ENCODE measurements at places on chromosomes 1 and 21.

GRCh38 chr1:170156594-170156993, 10.8 kb downstream of the NTMT2 start:
- no peaks in the 10 kb centered on the region for H3K36me3 ChIP-seq
- peaks cover 7% of the 10 kb centered on the region for H3K27me3 ChIP-seq
- H3K4me3 ChIP-seq, result no peak overlapping the region
- no peak for DNase-seq

GRCh38 chr1:9449110-9449627, 90.1 kb upstream of the SLC25A33 start:
- no peak overlapping the region for H3K27ac ChIP-seq
- H3K4me3 ChIP-seq, result no peak overlapping the region
- H3K27me3 ChIP-seq, result peaks cover 4% of the 10 kb centered on the region

GRCh38 chr1:201554190-201554600, 15.3 kb downstream of the NAV1 start:
- no peak overlapping the region for H3K27ac ChIP-seq
- no peak overlapping the region for H3K4me3 ChIP-seq
- no peaks in the 10 kb centered on the region for H3K4me1 ChIP-seq
- DNase-seq, result no peak
- peaks cover 7% of the 10 kb centered on the region for H3K27me3 ChIP-seq

DNA sequence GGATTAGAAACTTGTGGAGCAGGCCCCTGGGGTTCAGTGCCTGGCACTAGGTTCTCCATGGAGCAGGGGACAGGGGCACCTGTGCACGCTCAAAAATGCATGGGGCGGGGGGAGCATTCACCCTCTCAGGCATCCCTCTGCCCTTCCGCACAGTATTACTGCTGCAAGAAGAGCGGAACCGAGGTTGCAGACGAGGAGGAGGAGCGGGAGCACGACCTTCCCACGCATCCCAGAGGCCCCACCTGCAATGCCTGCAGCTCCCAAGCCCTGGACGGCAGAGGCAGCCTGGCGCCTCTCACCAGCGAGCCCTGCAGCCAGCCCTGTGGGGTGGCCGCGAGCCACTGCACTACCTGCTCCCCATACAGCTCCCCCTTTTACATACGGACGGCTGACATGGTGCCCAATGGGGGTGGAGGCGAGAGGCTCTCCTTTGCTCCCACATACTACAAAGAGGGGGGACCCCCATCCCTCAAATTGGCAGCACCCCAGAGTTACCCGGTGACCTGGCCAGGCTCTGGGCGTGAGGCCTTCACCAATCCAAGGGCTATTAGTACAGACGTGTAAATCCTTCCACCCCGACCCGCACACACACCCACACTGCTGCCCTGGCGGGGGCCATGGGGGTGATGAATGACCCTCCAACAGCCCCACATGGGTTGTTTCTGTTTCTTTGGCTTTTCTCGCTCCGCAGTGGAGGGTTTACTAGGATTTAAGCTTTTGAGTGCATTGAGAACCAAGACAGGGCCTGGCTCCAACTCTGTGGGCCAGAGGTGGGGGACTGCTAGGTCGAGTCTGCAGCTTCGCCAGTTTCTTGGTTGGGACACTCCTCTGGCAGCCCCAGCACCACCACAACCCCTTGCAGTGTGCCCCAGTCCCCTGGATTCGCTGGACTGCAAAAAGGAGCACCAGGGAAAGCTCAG, 63.7 kb downstream of the TOR1AIP2 start:
- H3K4me1 ChIP-seq, result peaks cover 23% of the 10 kb centered on the region
- H3K36me3 ChIP-seq, result no peaks in the 10 kb centered on the region
- no peak for DNase-seq
- no peaks in the 10 kb centered on the region for H3K27me3 ChIP-seq

- H3K36me3 ChIP-seq, result no peaks in the 10 kb centered on the region
- DNase-seq, result peak; percentile 78
- H3K27me3 ChIP-seq, result peaks cover 9% of the 10 kb centered on the region
- peaks cover 7% of the 10 kb centered on the region for H3K4me1 ChIP-seq
- H3K4me3 ChIP-seq, result no peak overlapping the region
Observed at GRCh38 chr1:42146626-42147320, 6.4 kb upstream of the GUCA2B start.

- H3K27ac ChIP-seq, result no peak overlapping the region
- H3K4me3 ChIP-seq, result no peak overlapping the region
Observed at GRCh38 chr1:15691434-15692032, 7.4 kb downstream of the PLEKHM2 start.

GRCh38 chr21:31865429-31865970, 7.3 kb upstream of the HUNK start:
- no peak overlapping the region for H3K27ac ChIP-seq
- DNase-seq, result no peak
- no peaks in the 10 kb centered on the region for H3K36me3 ChIP-seq
- H3K4me3 ChIP-seq, result no peak overlapping the region

DNA sequence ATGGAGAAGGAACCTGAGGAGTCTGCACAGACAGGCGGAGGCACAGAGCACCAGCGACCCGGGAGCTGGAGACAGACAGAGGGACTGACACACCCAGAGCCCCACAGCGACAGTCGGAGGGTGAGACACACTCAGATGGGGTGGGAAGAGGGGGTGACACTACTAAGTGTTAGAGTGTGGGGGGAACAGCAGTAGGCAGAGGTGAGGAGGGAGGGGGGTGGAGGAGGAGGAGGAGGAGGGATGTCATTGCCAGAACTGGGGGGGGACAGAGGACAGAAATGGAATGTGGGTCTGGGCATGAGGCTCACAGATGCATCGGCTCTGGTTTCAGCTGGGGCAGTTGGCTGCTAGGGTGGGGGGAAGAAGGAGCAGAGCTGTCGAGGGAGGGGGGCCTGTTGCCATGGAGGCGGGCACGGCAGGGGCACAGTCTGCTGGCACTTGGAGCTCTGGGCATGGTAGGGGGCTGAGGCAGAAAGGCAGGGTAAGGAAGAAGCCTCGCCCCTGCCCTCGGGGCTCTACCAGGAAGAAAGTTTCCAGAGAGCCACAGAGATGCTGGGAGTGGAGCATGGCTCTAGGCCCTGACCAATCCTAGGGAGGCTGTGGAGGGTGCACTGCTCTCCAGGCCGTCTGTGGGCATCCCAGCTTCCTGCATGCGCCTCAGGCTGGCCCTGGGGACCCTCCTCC, 37.3 kb downstream of the AHDC1 start:
- H3K27me3 ChIP-seq, result peaks cover 4% of the 10 kb centered on the region
- H3K36me3 ChIP-seq, result no peaks in the 10 kb centered on the region
- H3K27ac ChIP-seq, result no peak overlapping the region

- H3K36me3 ChIP-seq, result peaks cover 5% of the 10 kb centered on the region
- no peak for DNase-seq
- H3K27ac ChIP-seq, result no peak overlapping the region
- no peak overlapping the region for H3K4me3 ChIP-seq
Observed at GRCh38 chr1:77925518-77925917, 37.1 kb downstream of the NEXN start.

DNA sequence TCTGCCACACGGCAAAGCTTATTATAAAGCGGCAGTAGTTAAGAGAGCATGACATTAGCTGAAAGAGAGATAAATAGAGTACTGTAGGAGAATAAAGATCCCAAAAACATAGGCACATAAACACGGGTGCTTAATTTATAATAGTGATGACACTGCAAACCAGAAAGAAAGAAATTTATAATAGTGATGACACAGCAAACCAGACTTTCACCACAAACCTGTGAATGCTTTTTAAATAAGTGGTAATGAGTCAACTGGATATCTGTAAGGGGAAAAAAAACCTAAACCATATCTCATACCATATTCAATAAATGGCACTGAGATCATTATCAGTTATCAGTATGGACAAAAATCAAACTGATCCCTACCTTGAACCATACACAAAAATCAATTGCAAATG, 25.5 kb downstream of the USP1 start:
- H3K4me1 ChIP-seq, result no peaks in the 10 kb centered on the region
- no peak overlapping the region for H3K4me3 ChIP-seq
- no peaks in the 10 kb centered on the region for H3K27me3 ChIP-seq
- no peaks in the 10 kb centered on the region for H3K36me3 ChIP-seq

DNA sequence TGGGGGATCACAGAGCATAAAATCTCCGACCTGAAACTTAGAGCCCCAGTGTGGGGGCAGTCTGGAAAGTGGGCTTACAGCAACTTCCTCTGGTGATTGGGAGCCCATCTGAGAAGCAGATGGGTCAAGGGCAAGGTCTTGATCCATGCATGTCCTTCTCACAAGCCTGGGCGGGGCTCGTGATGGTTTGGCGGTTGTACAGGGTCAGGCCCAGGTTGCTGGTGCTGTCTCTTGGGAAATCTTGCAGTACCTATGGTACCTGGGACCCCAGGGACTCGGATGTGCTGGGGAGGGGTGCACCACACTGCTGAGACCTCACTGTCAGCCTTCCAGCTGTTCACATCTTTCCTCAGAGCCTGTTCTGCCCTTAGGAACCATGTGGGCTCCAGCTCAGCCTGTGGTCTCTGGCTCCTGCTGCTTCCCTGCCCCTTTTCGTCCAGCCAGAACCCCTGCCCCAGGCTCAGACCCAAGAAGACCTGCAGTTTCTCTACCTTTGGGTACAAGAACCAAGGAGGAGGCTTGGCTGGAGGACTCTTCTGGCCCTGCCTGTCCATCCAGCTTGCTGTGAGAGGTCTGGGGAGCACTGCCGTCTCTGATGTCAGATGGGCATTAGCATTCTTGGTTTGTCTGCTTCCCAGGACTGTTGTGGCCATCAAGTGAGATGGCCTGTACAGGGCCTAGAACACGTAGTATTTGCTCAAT, 24.5 kb downstream of the WNT4 start:
- H3K36me3 ChIP-seq, result peaks cover 24% of the 10 kb centered on the region
- H3K4me1 ChIP-seq, result peaks cover 13% of the 10 kb centered on the region
- no peak overlapping the region for H3K4me3 ChIP-seq
- DNase-seq, result no peak

DNA sequence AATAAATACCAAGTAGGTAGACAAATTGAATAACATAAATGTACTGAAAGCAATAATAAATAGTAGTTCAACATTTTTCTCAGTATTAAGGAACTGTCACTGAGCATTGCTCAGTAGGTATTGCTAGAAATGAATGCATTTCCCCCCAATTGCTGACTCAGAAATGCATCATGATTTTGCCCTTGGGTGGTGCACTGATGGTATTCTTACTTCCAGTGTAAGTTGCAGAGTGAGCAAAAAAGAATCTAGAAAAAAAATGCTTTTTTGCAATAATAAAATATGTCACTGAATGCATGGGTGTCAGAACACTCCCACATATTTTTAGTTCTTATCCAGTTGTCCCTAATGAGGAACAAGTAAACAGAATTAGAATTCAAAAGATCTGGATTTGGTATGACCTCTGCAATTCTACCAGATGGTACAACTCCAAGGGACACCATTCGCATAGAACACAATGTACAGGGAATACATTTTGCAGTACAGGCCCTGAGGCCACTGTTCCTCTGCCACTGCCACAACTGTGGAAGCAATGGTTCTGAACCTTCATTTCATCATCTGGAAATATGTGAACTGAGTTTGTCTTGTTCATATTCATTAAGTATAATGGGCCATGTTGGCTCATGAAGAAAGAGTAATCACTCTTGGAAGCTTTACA, 78.0 kb downstream of the ATP6V1G3 start:
- no peak overlapping the region for H3K4me3 ChIP-seq
- H3K27me3 ChIP-seq, result no peaks in the 10 kb centered on the region
- no peak for DNase-seq
- H3K36me3 ChIP-seq, result no peaks in the 10 kb centered on the region
- peaks cover 6% of the 10 kb centered on the region for H3K4me1 ChIP-seq

DNA sequence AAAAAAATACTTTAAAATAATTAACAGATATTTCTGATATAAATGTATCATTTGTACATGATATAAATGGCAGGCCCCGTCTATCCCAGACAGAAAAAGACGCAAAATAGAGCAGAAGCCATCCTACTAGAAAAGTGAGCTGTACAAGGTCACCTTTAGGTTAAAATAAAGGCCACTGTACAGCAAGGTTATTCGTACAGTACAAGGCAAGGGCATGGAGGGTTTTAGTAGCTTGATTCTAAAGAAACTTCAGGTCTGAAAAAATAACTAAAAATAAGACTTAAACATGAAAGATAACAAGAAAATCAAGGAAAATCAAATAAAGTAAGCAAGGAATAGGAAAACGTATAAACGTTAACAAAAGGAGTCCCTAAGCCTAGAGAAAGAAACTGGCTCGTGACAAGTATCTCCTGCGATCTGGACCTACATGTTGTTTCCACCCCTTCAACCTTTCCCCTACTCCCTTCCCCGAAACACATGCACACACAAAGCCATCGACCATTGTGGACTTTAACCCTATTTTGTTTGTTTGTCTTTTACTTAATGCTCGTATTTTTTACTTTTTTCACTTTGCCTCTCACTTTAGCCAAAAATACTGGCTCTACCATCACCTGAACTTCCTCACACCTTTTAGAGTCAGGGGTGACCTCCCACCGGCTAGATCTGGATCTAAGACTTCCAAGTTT, 26.5 kb upstream of the SLC30A10 start:
- H3K4me3 ChIP-seq, result no peak overlapping the region
- no peak for DNase-seq
- no peaks in the 10 kb centered on the region for H3K36me3 ChIP-seq
- H3K27me3 ChIP-seq, result peaks cover 10% of the 10 kb centered on the region

GRCh38 chr1:89962024-89962741, 32.7 kb upstream of the ZNF326 start:
- H3K4me1 ChIP-seq, result peaks cover 30% of the 10 kb centered on the region
- no peak overlapping the region for H3K4me3 ChIP-seq
- H3K27me3 ChIP-seq, result peaks cover 13% of the 10 kb centered on the region
- H3K36me3 ChIP-seq, result peaks cover 10% of the 10 kb centered on the region
- H3K27ac ChIP-seq, result no peak overlapping the region

- no peak for DNase-seq
- H3K36me3 ChIP-seq, result no peaks in the 10 kb centered on the region
- no peak overlapping the region for H3K4me3 ChIP-seq
- no peaks in the 10 kb centered on the region for H3K4me1 ChIP-seq
- H3K27me3 ChIP-seq, result no peaks in the 10 kb centered on the region
- no peak overlapping the region for H3K27ac ChIP-seq
Observed at GRCh38 chr1:201217146-201217545, 26.5 kb downstream of the IGFN1 start.

- H3K27me3 ChIP-seq, result peaks cover 46% of the 10 kb centered on the region
- no peak for DNase-seq
- H3K4me1 ChIP-seq, result peaks cover 42% of the 10 kb centered on the region
Observed at GRCh38 chr1:156859523-156860112, 701 bp upstream of the INSRR start.

- no peaks in the 10 kb centered on the region for H3K4me1 ChIP-seq
- H3K36me3 ChIP-seq, result no peaks in the 10 kb centered on the region
- no peak for DNase-seq
Observed at GRCh38 chr1:227010645-227011044, 70.6 kb downstream of the COQ8A start.

GRCh38 chr1:45925728-45926287, 122.4 kb downstream of the MAST2 start:
- no peaks in the 10 kb centered on the region for H3K36me3 ChIP-seq
- no peak for DNase-seq
- H3K4me3 ChIP-seq, result no peak overlapping the region
- H3K4me1 ChIP-seq, result peaks cover 2% of the 10 kb centered on the region
- H3K27ac ChIP-seq, result no peak overlapping the region

- no peaks in the 10 kb centered on the region for H3K27me3 ChIP-seq
- H3K4me3 ChIP-seq, result peak overlapping the region; percentile 63
- peak overlapping the region; percentile 43 for H3K27ac ChIP-seq
Observed at GRCh38 chr1:10211805-10212410, 1.5 kb downstream of the KIF1B start.
